ENCODE measurements at places on chromosomes 13 and 19.

GRCh38 chr13:97600458-97601075, 166.6 kb downstream of the RAP2A start:
- no peak for DNase-seq

GRCh38 chr13:77859450-77859849, 59.2 kb downstream of the EDNRB start:
- no peak for DNase-seq

- DNase-seq = peak; percentile 61
Measured at GRCh38 chr13:27960362-27961226, 8.5 kb downstream of the CDX2 start.

DNA sequence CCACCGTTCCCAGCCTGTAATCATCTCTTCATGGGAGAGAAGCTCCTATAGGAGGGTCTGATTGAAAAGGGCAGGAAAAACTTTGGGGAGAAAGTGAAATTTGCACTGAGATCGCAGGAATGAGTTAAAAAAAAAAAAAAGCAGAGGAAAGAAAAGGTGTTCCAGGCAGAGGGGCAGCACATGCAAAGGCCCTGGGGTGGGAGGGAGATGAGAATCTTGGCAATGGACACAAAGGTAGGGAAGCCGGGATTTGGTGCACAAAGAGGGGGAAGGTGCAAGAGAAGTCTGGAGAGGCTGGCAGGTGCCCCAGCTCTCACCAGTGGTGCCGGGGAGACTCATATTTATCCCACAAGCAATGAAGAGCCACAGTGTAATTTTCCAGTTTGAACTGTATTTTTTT, 16.4 kb upstream of the GPR32 start:
- no peak for DNase-seq

GRCh38 chr13:31965361-31966066, 66.1 kb upstream of the FRY start:
- DNase-seq = no peak

GRCh38 chr13:94495806-94496205, 16.3 kb upstream of the DCT start:
- no peak for DNase-seq

- peak; percentile 77 for DNase-seq
Measured at GRCh38 chr19:40610396-40611064, 9.4 kb downstream of the LTBP4 start.

- DNase-seq = no peak
Measured at GRCh38 chr13:106349080-106349931, 186.2 kb downstream of the EFNB2 start.

GRCh38 chr13:109123971-109124370, 494.6 kb downstream of the MYO16 start:
- no peak for DNase-seq

GRCh38 chr19:46478356-46478986, 7.1 kb upstream of the PNMA8A start:
- no peak for DNase-seq

DNA sequence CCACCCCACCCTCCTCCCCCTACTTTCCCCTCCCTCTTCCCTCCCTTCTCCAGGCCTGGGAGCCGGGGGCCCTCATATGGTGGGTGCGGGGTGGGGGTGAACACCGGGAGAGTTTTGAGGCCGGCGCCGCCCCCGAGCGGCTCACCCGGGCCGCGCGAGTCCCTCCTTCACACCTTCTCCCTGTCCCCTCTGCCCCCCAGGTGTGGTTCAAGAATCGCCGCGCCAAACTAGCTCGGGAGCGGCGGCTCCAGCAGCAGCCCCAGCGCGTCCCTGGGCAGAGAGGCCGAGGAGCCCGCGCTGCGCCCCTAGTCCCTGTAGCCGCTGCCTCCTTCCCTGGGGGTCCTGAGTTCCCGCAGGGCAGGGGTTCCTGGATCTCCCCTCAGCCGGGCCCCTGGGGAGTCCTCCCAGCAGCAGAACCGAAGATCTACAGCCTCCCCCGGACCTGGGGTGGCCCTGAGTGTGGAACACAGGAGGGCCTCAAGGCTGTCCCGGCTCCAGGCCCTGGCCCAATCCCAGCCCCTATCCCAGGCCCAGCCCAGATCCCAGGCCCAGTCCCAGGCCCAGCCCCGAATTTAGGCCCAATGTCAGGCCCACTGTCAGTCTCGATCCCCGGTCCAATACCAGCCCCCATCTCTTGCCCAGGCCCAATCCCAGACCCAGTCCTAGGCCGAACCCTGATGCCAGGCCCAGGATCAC, 1.7 kb downstream of the TPRX2 start:
- DNase-seq = no peak

- no peak for DNase-seq
Measured at GRCh38 chr13:77398825-77399620, 72.1 kb upstream of the MYCBP2 start.

DNA sequence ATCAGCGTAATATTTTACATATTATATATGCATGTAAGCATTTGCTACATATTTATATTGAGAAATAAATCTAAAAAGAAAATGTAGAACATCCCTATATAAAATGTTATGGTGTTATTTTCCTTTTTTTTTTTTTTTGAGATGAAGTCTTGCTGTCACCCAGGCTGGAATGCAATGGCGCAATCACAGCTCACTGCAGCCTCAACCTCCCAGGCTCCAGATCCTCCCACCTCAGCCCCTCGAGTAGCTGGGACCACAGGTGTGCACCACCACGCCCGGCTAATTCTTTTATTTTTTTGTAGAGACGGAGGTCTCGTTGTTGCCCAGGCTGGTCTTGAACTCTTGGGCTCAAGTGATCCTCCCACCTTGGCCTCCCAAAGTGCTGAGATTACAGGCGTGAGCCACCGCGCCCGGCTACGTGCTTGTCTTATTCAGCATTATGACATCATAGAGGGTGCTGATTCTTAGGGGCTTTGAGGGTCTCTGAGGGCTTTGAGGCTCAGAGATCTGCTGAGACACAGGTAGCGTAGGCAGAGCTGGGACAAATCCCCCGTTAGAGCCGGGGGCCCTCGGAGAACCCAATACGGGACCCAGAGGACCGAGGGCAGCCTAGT, 101.9 kb downstream of the GADD45B start:
- no peak for DNase-seq

- DNase-seq = no peak
Measured at GRCh38 chr13:106383791-106384190, 151.7 kb downstream of the EFNB2 start.

DNA sequence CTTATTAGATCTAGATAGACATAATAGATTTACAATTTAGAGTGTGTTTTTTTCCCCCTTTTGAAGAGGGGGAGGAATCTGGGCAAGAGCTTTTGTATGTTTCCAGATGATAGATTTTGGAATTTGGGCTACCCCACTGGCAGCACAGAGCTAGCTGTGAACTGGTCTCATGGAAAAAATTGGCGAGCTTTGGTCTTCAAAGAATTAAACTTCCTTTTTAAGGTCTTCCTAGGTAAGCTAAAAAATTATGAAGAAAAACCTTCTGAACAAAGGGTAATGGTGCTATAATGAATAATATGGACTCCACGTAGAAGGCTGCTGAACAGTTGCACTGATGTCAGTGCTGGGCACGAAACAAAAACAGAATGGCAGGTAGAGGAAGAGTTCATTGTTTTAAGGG, 109.3 kb downstream of the ZIC5 start:
- DNase-seq = no peak

DNA sequence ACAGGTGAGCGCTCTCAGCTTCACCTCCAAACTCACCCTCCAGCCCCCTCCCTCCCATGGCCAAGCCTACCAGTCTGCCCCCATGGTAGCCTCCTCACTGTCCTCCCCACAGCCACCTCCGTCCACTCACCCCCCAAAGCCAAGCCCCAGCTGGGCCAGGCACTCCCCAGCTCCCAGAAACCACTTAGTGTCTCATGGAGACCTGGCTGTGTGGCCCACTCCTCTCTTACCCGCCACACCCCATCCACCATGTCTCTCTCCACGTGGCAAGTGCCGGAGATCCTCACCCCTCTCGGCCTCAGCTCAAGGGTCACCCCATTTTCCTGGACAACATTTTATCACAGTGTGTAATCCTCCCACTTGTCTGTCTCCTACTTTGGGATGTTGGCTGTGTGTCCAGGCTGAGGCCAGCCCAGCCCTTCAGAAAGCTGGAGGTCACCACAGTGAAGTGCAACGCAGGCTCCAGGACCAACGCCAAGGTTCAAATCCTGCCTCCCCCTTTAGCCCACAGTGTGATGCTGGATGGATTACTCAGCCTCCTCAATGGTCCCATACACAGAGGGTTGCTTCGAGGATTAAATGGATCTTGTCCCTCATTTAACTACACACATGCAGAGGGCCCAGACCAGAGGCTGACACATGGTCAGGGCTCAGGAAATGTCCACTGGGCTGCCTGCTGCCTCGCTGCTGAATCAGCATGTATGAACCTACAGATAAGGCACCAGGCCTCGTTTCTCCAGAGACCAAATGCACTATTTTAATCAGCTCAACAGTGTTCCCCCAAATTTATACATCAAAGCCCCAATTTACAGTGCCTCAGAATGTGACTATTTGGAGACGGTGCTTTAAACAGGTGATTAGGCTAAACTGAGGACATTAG, 71.3 kb downstream of the CEBPG start:
- DNase-seq = no peak

- peak; percentile 37 for DNase-seq
Measured at GRCh38 chr19:10271543-10272086, 695 bp downstream of the ICAM1 start.

GRCh38 chr13:43942286-43942685, 62.6 kb downstream of the LACC1 start:
- DNase-seq = no peak

DNA sequence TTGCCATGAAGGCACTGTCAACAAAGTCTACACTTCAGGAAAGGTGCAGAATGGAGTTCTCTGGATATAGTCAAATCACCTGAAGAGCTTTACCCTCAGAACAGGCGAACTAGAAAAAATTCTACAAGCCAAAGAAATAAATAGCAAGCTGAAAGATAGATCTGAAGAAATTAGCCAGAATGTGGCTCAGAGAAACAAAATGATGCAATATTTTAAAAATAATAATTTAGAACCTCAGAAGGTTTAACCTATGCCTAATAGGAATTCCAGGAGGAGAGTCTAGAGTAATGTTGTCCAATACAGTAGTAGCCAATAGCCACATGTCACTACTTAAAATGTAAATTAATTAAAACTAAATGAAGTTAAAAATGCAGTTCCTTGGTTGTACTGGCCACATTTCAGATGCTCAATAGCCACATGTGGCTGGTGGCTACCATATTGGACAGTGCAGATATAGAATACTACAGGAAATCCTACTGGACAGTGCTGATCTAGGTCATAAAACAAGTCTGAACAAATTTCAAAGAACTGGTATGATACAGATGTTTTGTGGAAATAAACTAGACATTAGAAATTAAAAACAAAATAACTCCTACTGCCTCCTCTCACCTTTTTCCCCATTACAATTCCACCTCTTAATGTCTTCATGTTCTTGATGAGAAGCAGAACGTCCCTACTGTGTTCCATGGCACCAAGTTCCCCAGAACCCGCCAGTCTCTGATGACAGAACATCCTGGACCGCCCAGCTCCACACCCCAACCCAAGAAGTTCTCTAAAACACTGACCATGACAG, 679 bp upstream of the CDADC1 start:
- no peak for DNase-seq

DNA sequence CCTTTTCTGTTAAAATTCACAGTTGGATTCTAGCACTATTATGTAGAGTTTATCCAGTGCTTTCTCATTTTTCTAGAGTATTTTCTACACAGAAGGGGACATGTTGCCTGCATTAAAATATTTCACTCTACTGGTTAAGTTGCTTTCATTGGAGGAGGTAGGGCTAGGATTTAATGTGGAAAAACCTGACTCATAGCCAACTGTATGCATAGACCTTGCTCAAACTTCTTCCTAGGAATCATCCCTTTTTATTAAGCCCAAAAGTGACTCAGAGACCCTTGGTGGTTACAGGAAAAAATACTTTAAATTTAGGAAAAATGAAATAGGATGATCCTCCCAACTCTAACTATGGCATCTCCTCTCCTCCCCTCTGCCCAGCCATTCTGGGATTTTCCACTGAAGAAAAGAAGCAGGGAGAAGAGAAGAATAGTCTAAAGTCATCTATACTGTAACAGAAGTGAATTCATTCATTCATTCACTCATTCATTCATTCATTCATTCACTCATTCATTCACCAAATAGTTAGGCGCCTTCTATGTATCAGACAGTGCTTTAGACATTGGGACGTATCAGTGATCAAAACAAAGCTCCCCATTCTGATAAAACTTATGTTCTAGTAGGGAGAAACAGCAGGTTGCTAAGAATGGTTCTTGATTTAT, 109.0 kb upstream of the HTR2A start:
- no peak for DNase-seq

DNA sequence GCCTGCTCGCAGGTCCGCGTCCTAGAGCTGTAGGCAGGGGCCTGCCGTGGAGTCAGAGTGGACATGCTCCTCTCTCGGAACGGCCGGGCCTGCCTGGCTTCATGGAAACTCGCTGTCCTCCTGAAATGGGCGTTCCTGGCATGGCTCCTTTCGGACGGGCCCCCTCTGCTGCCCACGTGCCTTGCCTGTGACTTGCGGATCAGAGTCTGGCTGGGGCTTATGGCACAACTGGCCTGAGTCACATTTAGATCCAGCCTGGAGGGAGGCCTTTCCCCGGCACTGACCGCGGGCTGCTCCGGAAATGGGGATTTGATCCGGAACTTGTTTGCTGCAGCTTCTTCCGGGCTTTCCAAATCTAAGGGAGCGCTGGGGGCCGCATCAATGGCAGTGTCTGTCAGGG, 28.1 kb downstream of the THSD1 start:
- DNase-seq = no peak

DNA sequence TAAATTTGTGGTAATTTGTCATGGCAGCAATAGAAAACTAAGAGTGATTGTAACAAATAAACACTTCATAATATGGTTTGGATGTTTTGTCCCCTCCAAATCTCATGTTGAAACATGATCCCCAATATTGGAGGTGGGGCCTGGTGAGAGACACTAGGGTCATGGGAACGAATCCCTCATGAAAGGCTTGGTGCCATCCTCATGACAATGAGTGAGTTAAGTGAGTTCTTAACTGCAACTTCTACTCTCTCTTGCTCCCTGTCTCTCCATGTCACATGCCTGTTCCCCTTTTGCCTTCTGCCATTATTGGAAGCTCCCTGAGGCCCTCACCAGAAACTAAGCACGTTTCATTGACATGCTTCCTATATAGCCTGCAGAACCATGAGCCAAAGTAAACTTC, 1233.2 kb downstream of the OLFM4 start:
- no peak for DNase-seq

DNA sequence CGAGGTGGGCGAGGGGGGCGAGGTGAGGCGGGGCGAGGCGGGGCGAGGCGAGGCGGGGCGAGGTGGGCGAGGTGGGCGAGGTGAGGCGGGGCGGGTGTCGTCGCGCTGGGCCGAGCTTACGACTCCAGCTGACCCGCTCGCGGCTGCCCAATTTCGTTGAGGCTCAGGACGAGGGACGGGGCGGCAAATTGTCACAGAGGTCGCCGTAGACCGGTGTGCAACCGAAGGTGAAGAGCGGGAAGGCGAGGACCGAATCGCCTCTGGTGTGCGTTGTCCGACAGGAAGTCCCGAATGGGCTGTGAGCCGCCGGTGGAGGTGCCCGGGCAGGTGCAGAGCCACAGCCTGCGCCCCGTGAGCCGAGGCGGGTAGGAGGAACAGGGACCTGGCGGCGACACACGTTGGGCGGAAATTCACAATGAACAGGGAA, at the start of gene LACC1:
TSS of gene LACC1 (plus strand) at position 150 of the 427 bp plus-strand sequence. CDS start 1,082 bp downstream, outside the sequence.
- peak; percentile 47 for DNase-seq

- no peak for DNase-seq
Measured at GRCh38 chr19:33005440-33005839, 33.4 kb downstream of the FAAP24 start.

GRCh38 chr19:19321141-19321577, 530 bp downstream of the MAU2 start:
- peak; percentile 17 for DNase-seq

- DNase-seq = no peak
Measured at GRCh38 chr19:1453525-1454364, 3.8 kb downstream of the APC2 start.

Data from activated CD4-positive, alpha-beta T cell treated with anti-CD3 and anti-CD28 coated beads for 48 hours (primary cell).